ENCODE measurements at places on chromosomes 12 and 14.

DNA sequence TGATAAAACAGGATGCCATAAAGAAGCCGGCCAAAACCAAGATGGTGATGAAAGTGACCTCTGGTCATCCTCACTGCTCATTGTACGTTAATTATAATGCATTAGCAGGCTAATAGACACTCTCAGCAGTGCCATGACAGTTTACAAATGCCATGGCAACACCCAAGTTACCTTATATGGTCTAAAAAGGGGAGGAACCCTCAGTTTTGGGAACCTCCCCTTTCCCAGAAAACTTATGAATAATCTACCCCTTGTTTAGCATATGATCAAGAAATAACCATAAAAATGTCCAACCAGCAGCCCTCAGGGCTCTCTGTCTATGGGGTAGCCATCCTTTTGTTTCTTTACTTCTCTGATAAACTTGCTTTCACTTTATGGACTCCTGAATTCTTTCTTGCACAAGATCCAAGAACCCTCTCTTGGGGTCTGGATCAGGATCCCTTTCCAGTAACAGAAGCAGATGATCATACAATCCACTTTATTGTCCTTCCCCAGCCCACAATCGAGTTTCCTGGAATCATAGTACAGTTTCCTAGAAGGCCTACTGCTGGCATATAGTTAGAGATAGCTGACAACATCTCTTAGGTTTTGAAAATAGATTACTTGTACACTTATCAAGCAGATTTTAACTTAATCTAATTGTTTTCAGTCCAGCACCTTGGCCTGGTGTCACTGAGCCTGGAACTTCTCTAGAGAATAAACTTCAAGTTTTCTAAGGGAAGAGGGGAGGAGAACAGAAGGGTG, 266.7 kb upstream of the HMGA2 start:
- no peak for DNase-seq

- no peak for DNase-seq
These were observed 31.9 kb downstream of the KCNMB4 start for GRCh38 chr12:70398002-70398401.

GRCh38 chr14:77467801-77468200, 9.9 kb downstream of the AHSA1 start:
- DNase-seq = no peak

DNA sequence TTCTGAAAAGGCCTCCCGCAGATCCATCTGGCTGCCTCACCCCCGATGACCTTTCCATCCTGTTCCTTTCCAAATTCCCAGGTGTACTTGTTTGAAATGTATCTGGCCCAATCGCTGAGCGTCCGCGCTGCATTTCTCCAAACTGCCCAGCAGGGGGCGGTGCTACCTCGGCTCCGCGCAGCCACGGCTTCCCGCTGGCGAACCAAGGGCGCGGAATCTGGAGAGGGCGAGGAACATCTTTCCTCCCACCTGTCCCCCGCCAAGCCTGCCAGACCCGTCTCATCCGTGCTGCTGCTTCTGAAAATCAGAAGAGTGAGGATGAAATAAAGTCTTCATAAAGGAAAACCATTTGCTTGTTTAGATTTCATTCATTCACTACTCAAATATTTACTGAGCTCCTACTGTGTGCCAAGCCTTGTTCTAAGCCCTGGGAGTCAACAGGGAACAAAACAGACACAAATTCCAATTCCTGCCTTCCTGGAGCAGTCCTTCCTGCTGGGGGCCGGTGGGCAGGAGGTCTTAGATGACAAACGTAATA, 16.8 kb upstream of the MYL2 start:
- no peak for DNase-seq

GRCh38 chr12:52871291-52872039, 22.7 kb upstream of the KRT78 start:
- no peak for DNase-seq

DNA sequence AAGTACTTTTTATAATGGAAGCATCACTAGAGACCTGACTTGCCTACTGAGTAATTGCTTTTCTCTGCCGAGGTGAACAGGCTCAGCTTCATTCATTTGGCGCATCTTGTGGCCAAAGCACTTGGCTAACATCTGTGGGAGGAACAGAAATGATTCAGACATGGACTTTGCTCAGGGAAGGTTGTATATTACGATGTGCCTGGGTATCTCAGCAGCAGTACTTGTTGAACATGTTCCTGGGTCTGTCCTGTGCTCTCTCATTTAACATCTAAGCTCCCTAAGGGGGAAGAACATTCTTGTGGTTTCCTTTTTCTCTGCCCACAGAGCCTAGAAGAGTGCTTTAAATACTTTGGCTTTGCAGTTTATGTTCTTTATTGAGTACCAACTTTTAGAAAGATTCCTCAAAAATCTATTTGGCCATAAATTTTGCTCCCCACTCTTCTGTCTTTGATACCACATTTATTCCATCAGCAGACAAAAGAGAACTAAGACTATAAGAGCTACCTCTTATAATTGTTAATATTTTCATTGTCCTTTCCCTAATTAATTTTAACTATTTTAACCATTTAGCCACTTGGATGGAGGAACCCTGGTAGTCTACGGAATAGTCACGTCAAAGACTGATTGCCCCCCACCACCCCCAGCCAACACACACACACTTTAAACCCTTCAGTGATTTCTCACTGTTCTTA, 101.2 kb upstream of the EGLN3 start:
- DNase-seq = no peak

DNA sequence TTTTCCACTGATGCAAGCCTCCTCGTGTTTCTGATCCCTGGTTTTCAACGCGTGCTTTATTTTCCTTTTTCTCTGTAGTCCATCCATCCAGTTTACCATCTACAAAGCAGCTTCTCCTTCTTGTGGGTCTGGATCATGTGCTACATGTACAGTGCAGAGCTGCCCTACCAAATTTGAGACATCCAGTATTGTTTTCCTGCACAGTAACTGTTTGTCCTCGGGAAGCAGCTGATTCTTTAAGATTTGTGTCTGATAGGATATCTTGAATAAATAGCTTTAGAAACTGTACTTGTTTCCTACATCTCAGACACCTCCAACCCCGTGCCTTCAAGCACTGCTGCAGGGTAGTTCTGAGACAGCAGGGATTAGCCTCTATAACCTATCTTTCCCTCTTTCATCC, 368.1 kb upstream of the FAR2 start:
- no peak for DNase-seq

GRCh38 chr14:96592591-96593386, 90.6 kb downstream of the PAPOLA start:
- DNase-seq = no peak

- DNase-seq = no peak
These were observed 553.7 kb upstream of the LMO3 start for GRCh38 chr12:17159506-17160300.

GRCh38 chr14:36857842-36858445, 196.3 kb downstream of the PAX9 start:
- DNase-seq = no peak

DNA sequence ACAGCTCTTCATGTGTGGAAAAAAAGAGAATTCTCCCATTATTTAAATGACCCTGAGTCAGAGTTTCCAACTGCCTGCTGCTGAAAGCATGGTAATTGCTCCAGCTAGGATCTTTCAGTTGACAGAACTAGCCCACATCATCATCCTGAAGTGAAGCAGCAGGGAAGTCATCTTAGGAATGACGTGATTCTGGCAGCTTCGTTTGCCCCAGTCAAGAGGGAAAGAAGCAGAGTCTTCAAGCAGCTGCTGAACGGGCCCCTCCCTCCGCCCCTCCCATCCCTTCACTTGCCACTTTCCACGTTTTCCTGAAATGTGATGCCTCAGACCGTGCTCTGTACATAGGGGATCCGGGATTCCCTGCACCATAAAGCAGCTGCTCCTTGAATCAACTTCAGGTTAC, 455.0 kb upstream of the TMEM132C start:
- no peak for DNase-seq

- DNase-seq = no peak
These were observed 3.5 kb upstream of the CNIH1 start for GRCh38 chr14:54444681-54445080.

GRCh38 chr12:75560167-75560566, 48.8 kb upstream of the KRR1 start:
- no peak for DNase-seq

GRCh38 chr12:92341065-92341668, 195.5 kb upstream of the BTG1 start:
- no peak for DNase-seq

- DNase-seq = no peak
These were observed 328.6 kb downstream of the PCNX1 start for GRCh38 chr14:71235875-71236274.

DNA sequence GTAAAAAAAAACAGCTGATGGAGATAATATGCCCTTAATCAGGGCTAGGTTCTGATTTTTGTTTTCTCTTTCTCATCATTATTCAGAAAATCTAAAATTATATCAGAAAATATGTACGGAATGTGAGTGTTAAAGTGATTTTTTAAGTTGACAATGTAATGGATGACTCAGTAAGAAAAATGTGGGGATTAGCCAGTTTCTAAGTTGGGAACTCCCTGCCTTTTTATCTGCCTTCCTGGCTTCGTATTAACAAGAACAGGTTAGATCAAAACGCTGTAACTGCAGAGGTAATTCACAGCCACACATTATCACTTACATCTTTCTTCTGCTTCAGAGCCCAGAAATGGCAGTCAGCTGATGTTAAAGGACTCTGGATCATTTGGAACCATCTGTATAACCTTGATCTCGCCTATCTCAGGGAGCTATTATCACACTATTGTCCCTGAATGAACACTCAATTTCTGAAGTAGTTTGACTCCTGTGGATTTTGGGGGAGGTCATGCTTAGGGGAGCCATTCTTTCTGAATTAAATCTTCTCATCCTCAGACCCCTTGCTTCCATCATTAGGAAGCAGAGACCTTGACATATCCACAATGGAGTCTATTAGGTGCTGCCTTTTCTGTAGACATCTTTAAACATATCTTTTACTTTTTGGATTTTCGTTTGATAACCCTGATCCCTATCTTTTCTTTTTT, 135.7 kb upstream of the SLC16A7 start:
- no peak for DNase-seq

- DNase-seq = no peak
These were observed 367.6 kb downstream of the SOX5 start for GRCh38 chr12:23581913-23582312.

DNA sequence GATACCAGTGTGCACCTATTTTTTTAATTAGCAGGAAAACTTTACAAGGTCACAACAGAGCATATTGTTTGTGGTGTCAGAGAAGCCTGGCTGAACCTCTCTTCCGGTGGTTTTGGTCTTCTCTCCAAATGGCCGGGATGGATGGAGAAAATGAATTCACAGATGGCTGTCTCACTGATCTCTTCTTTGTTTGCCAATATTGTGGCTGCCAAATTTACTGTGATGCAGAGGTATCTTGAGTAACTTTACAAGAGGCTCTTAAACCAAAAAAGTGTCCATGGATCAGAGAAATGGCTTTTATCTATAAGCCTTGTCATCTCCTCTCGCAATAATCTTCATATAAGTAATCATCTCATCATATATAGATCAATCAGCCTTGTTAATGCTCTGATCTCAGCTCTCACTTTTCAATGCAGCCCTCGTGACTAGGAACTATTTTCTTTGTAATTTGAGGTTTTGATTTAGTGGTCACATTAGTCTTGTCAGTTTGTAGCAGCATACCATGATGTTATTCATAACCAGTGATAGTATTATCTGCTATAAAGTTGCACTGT, 308.1 kb downstream of the EGLN3 start:
- no peak for DNase-seq

- DNase-seq = no peak
These were observed 20.0 kb upstream of the IFNG-AS1 start for GRCh38 chr12:67969134-67969802.

GRCh38 chr14:72254937-72255472, 322.8 kb downstream of the RGS6 start:
- DNase-seq = no peak

DNA sequence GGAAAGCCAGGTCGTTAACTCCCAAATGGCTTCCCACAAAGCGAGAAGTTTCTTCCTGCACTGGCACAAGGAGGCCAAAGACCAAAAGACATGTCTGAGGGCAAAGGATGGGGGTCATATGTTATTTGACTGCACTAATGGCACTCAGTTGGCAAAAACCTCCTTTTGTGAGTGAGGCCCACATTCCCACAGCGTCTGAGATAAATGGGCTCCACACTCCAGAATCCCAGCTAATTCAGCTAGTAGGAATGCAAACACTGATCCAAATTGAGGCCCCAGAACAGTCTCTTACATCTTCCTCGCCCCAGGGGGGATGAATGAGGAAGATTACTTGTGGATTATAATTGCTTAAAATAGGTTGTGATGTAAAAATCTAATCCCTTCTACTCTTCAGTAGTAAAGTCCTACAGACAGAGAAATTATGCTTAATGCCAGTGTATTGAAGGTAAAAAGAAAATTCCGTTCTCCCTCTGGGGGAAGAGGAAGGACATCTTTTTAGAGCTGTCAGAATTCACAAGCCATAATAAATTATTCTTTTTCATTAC, 86.4 kb upstream of the PIWIL1 start:
- no peak for DNase-seq

DNA sequence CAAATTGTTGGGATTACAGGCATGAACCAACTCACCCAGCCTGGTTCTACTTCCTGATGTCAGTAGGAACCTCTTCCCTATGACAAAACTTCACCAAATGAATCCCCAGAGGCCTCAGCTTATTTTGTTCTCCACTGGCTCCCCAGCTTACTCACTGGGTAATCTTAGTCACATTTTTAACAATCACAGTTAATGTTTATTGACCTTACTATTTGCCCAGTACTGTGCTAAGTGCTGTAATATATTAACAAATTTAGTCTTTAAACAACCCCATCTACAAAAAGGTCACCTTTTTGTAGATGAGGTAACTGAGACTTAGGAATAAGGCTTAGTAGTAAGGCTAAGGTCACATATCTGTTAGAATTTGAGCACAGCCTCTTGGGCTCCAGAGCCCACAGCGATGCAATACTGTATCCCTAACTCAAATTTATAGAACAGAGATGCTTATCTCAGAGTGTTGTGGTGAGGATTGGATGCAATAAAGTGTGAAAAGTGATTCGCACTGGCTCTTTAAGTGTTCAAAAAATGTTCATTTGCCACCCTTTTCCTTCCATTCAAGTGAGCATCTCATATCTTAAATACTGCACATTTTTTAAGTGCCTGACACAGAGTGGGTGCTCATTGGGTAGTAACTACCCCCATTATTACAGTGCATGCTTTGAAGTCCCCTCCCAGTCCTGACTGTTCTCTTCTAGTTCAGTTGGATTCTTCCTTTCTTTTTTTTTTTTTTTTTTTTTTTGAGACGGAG, 146.4 kb upstream of the ARHGAP5 start:
- no peak for DNase-seq

DNA sequence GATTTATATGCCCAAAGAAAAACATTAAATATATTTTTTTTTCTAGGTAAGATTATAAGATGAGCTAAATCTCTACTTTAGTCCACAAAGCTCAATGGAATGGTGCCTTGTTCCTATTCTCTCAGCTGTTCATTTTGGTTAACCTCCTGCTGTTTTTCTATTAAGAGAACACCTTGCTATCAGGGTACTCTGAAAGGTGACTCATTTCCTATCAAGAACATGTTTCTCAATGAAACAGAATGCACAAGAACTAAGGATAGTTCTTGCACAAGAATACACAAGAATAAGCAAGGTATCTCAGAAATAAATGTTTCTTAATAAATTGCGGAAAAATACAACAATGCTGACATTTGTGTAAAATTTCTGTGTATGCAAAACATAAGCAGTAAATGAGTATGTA, 14.1 kb downstream of the ABCD2 start:
- no peak for DNase-seq

Measured in activated CD8-positive, alpha-beta memory T cell treated with anti-CD3 and anti-CD28 coated beads for 4 hours (primary cell).